ENCODE measurements at places on chromosomes 1 and 21.

DNA sequence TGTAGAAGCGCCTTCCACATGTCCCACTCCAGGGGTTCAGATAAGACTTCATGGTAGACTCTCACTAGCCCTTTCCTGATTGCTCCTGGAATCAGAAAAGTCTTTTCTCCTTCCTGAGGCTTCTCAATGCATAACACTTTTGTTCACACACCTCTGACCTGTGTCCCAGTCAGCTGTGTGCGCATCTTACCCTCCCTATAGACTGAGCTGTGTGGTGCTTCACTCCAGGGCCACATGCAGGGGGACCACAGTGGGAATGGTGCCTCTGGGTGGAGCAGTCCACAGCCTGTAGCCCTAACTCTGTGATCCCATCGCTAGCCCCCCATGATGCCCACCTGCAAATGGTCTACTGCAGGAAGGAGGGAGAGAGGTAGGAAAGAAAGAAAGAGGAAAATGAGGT is 84.0 kb upstream of the TLR5 start:
- no peak for DNase-seq

DNA sequence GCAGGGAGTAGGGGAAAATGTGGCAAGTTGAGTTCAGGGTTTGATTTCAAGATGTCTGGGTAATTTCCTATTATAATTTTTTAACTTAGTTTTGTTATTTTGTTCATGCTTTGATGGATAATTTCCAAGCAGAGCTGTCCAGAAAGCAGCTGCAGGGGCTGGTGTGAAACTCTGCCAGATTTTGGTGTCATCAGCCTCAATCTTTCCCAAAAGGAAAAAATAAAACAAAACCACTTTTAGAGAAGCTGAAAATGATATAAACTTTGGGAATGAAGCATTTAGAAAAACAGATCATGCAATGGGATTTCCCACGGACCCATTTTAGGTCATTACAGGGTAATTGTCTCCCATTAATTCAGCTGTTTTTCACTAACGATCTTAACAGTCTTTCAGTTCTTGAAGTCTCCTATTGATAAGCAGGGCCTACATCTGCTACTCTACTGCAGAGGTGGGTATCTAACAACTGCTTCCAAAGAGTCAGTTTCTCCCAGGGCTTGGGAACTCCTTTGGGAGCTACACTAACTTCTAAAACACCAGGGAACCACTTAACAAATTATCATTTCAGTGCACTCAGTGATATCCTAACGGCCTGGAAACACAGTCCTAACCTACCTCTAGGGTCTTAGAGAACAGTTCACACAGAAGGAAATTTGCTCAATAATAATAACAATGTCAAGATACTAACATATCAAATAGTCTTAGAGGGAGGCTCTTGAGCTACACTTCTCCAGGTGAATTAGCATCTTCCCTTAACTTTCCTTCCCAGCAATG is 12.3 kb downstream of the ZNF436 start:
- DNase-seq: no peak

DNA sequence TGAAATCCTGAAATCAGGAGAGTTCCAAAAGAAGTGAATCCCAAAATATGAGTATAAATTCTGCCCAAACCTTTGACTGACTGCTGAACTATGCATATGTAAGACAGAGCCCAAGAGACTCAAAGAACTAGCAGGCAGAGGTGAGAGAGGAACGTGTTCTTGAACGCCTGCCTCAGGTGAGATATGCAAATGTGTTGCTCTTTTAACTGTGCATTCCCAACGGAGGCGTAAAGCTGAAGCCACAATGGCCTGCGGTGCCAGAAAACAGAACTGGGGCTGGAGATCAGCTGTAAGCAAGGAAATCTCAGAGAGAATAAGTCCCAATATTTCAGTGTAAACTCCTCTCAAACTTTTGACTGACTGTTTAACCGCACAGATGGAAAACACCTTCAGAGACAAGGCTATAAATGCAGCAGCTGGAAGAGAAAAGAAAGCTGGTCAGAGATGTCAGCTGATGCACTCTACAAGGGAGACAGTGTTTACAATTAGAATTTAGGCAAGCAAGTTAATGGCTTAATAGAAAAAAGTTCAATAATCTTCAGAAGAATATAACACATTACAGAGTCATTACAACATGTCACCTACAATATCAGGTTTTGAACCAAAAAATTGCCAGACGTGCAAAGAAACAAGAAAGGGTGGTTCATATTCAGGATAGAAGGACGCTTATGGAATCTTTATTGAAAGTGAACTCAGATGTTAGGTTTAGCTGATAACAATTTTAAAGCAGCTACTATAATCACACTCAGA is 43.0 kb upstream of the TRIM67 start:
- no peak for DNase-seq

DNA sequence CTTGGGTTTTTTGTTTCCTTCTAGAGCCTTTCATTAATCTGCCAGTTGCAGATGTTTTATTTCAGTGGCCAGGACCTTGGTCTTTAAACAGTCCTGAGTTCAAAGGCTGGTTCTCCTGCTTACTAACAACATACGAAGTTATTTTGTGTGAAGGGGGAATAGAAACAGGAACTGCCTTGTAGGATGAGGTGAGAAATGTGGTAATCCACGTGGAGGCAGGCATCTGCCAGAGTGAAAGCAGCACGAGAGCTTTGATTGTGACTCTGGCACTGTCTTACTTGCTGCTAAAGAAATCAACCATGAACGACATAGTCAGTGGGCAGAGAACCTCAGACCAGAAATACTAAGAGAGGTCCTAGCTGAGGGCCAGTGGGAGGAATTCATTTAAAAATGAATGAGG is 30.4 kb downstream of the TMEM63A start:
- DNase-seq: no peak

DNA sequence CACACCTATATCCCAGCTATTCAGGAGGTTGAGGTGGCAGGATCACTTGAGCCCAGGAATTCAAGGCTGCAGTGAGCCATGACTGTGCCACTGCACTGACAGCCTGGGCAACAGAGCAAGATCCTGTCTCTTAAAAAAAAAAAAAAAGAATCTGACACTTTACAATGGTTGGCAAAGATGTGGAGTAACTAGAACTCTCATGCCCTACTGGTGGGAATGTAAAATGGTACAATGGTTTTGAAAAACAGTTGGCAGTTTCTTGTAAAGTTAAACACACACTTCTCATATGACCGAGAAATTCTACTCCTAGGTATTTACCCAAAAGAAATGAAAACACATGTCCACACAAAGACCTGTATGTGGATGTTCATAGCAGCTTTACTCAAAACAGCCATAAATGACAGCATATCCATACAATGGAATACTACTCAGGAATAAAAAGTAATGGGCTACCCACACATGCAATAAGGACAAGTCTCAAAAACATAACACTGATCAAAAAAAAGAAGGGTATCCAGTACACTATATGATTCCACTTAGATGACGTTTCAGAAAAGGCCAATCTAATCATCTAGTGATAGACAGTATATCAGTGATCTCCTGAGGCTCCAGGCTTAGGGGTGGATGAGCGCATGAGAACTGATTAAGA is 58.1 kb downstream of the HLCS start:
- no peak for DNase-seq
